ENCODE measurements at places on chromosomes 1 and 21.
A peak's percentile ranks its signal among the peaks of the same experiment; 100 is the strongest.

- DNase-seq = peak; percentile 60
These were observed 1.7 kb downstream of the FAM78B start for GRCh38 chr1:166164995-166165660.

- DNase-seq = no peak
These were observed 11.0 kb upstream of the LMNA start for GRCh38 chr1:156103521-156103947.

DNA sequence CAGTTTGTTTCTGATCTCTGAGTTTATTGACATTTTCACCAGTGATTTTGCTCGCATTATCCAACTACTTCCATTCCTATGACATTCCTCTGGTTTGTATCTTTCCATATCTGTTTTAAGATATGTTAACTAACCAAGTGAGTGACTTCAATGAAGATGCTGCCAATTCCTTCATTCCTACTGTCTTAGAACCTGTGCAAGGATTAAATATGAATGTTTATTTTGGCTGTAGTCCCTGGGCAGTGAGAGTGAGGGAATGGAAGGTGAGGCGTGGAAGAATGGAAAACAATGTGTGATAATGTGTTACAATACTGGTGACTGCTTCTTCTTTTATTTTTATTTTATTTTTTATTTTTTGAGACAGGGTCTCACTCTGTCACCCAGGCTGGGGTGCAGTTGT lies 183.0 kb downstream of the SDCCAG8 start:
- DNase-seq = no peak

GRCh38 chr21:41610042-41610839 lies 102.3 kb upstream of the TMPRSS2 start:
- DNase-seq = peak; percentile 72

DNA sequence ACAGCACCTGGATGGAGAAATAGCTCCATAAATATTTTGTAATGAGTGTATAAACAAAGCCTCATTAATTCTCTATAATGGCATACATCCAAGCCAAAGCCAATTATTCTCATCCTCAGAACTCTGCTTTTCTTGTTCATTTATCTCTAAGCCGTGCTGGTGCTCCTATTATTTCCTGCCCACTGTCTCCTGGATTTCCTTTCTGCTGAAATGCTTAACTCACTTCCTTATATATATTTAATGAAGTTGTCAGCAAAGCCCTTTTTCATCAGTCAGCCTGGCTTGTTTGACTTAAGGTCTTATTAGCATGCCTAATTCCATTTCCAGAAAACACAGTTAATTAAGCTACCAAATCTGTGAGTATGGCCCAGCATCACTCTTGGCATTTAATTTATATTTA lies 93.4 kb downstream of the SLC25A24 start:
- DNase-seq = no peak

DNA sequence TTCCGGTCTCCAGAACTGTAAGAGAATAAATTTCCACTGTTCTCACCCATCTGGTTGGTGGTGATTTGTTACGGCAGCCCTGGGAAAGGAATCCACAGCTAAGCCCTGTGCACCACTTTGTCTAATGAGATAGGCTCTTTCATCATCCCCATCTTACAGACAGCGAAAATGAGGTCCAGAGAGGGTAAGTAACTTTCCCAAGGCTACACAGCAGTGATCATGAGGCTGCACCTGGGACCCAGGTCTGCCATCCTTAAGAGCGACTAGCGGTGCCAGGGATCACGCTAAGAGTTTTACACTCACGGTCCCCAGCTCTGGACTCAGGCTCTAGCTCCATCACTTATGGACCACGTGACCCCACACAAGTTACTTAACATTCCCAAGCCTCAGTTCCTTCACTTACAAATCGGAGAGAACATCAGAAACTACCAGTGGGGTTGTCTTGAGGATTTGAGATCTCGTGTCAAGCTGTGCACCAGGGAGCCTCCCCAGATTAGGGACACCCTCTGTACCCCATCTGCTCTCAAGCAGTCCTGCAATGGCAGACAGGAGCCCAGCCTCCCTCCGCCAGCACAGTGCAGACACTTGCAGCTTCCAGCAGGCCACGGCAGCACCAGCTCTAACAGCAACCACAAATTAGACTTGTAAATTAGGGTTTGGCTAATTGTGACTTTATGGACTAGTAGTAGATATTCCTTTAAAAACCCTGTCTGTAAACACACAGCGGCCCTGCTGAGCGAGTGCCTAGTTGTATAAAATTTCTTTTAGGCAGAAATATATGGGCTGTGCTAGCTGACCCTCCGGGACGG lies 87.3 kb downstream of the DISP3 start:
- no peak for DNase-seq

- DNase-seq = no peak
These were observed 15.9 kb upstream of the PADI1 start for GRCh38 chr1:17188889-17189631.

- DNase-seq = no peak
These were observed 53.2 kb upstream of the LYST start for GRCh38 chr1:235919833-235920441.

- DNase-seq = no peak
These were observed 31.0 kb downstream of the CD53 start for GRCh38 chr1:110903853-110904500.

DNA sequence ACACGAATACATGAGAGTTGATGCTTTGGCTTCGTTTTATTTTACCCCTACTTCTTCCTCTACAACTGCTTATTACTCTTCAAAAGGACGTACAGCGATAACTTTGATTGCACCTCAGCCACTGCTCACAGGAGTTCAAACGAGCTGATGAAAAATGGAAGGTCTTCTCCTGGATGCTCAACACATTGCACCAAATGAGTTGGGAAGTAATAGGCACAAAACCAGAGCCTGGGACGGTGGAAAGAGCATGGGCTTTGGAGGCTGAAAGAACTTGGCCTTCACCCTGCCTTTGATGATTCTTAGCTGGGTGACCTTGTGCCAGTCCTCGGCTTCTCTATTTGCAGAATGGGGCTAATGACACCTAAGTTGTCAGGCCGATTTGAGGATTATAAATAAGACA lies 4.8 kb downstream of the CD53 start:
- no peak for DNase-seq

GRCh38 chr1:221164951-221165838 lies 286.0 kb downstream of the HLX start:
- no peak for DNase-seq

DNA sequence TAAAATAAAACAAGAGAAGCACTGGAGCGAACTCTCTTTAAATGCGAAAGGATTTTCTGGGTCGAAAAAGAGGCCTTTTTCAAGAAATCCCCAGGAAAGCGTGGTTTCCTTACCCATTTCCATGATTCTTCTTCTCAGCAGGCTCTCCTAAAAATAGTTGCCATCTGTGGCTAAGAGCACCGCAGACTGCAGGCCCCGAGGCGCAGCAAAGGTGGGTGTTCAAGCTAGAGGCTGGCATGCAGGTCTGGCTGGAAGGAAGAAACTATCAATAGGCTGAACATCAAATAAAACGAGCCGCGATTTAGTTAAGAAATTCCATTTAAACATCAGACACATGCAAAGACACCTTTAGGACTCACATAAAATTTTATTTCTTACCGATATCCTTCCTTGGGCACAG lies 135.1 kb downstream of the ADAMTS1 start:
- no peak for DNase-seq

- no peak for DNase-seq
These were observed 29.2 kb downstream of the RAP1A start for GRCh38 chr1:111648806-111649205.

DNA sequence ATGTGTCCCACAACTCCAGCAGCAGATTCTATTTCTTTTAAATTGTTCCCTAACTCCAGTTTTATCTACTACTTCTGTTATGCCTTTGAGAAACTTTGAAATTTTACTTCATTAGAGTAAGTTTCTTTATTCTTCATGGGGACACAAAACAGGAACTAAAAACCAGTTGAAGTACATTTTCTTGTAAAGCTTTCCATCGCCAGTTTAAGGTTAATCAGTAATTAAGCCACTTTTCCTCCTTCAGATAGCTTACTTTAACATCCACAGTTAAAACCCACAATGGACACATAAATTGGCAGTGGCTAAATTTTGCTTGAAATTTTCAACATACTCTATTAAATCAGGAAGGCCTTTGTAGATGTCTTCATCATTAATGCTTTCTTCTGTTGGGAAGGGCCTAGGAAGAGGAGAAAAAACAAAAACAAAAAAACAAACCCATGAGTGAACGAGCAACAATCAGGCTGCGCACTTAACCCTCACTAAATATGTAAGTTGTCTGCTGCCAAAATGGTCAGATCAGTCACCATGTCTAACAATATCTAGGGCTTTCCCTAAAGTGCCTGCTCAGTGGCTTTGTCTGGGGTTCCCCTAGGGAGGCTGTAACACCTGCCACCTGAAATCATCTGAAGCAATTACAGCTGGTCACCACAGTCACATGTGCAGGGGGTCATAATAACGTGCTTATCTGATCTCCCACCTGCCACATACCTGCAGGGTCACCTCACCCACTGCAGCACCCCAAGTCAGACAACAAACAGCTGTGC lies 187.9 kb downstream of the VAV3 start:
- peak; percentile 15 for DNase-seq

- no peak for DNase-seq
These were observed 54.3 kb downstream of the RPS6KA1 start for GRCh38 chr1:26583646-26584485.

DNA sequence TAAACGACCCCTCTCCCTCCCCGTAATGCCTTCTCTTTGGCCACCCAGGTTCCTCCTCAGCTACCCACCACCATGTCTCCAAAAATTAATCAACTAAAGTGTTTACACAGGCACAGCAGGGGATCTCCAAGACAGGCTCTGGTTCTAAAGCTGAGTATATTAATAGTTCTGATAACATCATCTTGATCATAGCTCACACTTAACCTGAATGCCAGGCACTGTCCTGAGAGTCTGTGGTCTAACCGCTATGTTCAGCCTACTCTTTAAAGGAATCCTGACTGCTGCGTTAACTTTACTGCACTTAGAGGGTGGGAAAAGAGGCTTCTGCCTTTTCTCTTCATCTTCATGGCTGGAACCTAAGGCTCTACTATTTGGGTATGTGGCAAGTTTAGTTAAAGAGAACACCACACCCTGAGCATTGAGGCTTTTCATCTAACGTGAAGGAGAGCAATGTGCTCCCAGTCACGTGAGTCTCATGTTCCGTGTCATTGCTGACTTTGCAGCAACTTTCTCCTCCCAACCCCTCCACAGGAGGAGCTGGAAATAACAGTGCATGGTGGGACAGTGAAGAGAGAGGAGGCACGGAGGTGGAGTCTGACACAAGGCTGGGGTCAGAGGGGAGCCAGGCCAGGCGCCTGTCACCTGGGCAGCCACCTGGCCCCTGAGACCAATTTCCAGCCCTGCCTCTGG lies 86.4 kb downstream of the FAM78B start:
- peak; percentile 3 for DNase-seq

- DNase-seq = no peak
These were observed 22.0 kb downstream of the SMAP2 start for GRCh38 chr1:40395190-40396175.

GRCh38 chr1:201461645-201462441 lies 7.1 kb downstream of the PHLDA3 start:
- DNase-seq = no peak

GRCh38 chr1:246703581-246703980 lies 20.6 kb upstream of the SCCPDH start:
- DNase-seq = no peak

DNA sequence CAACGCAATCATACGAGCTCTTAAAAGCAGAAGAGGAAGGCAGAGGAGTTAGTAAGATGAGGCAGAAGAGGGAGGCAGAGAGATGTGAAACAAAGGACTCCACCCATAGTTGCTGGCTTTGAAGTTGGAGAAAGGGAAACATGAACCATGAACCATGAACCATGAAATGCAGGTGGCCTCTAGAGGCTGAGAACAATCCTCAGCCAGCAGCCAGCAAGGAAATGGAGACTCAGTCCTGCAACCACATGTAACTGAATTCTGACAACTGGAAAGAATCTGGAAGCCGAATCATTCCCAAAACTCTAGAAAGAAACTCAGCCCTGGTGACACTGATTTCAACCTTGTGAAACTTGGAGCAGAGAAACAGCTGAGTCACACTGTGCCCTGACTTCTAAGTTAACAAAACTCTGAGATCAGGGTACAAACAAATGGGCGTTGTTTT lies 10.1 kb downstream of the DIPK1A start:
- no peak for DNase-seq

GRCh38 chr1:219171192-219171935 lies 2.3 kb upstream of the LYPLAL1 start:
- no peak for DNase-seq

- no peak for DNase-seq
These were observed 123.9 kb downstream of the ST6GALNAC3 start for GRCh38 chr1:76198452-76198851.

DNA sequence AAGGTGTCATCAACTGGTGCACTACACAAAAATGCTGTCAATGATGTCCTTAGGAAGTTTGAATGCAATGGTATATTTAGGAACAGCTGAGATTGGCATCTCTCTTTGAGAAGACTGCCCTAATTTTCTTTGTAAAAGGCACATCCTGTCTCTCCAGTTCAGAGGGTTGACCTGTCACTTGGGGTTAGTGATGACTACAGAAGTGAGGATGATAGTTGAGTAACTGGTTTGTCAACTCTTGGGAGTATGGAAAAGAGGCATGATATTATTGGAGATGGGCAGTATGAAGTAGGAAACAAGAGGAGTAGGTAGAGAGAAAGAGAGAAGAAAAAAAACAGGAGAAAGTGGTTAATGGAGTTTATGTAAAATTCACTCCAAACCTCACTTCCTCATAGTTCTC lies 40.4 kb upstream of the PIGC start:
- DNase-seq = no peak

GRCh38 chr1:38009088-38009840 lies 3.3 kb upstream of the UTP11 start:
- no peak for DNase-seq

- DNase-seq = peak; percentile 32
These were observed 22.9 kb downstream of the TCP10L start for GRCh38 chr21:32562426-32562825.

DNA sequence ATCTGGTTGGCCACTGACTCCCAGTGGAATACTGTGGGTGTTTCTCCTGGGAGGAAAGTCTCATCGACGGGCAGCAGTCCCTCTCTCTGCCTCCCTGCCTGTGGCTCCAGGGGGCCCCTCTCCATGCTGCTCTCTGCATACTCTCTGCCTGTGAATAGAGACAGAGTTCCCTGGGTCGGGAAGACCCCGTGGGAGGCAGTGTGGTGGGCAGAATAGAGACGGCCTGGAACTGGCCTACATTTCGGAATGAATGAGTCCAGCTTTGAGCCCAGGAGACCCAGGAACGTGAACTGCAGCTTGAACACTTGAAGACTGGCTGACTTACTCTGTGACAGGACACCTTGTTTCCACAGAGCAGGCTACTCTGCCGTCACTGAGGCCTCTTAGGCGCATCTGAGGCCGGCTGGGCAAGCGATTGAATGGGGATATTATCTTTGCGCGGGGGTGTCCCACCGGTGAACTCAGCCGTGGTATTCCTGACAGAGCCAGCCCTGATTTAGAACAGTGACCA lies 64.0 kb downstream of the KIF21B start:
- no peak for DNase-seq

GRCh38 chr21:38798081-38798480 lies 7.6 kb upstream of the ETS2 start:
- DNase-seq = no peak

DNA sequence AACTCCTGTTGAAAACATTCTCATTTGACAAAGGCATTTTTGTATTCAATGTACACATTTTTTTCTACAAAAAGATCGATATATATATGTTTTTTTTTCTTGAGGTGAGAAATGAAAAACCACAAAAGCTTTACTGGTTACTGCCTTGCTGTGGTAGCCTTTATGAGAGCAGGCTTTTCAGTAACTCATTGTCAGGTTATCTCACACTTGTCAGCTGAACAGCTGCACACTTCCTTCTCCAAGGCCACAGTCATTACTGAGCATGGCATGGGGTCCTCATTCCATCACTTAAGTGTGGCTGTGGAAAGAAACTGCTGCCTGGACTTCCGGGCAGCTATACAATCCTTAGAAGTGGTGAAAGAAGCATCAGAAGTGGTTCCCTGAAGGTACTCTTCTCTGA lies 169.3 kb upstream of the ZP4 start:
- DNase-seq = no peak

All from left kidney (tissue), 8 donors.